Esophagus squamous epithelium (tissue), 5 donors: ENCODE measurements at places on chromosomes 3 and 15.

DNA sequence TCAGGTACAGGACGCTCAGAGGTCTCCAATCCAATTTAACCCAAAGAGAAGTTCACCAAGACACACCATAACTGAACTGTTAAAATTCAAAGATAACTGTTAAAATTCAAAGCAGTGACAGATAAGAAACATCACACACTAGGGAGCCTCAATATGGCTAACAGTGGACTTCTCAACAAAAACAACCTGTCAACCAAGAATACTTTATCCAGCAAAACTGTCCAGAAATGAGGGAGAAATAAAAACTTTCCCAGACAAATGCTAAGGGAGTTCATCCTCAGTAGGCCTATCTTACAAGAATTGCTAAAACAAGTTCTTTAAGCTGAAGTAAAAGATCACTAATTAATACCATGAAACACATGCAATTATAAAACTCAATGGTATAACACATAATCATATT is 36.3 kb upstream of the MYLK start:
- no peak for DNase-seq

GRCh38 chr3:128319107-128319506 is 147.6 kb downstream of the DNAJB8 start:
- no peak for DNase-seq

GRCh38 chr3:172903642-172904320 is 153.3 kb downstream of the ECT2 start:
- no peak for DNase-seq

GRCh38 chr3:167700046-167700445 is 34.6 kb downstream of the PDCD10 start:
- no peak for DNase-seq

DNA sequence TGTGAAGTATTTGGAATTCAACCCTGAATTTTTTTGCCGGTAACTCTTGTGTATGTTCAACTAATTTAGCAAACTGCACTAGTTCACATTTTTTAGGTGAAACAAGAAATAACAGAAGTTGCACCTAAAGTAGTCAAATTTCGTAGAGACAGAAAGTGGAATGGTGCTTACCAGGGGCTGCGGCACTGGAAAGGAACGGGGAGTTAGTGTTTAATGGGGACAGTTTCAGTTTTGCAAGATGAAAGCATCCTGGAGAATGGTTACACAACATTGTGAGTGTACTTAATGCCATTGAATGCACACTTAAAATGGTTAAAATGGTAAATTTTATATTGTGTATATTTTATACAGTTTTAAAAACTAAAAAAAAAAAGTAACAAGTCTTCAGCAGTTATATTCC is 27.4 kb downstream of the PPARG start:
- DNase-seq, result no peak

DNA sequence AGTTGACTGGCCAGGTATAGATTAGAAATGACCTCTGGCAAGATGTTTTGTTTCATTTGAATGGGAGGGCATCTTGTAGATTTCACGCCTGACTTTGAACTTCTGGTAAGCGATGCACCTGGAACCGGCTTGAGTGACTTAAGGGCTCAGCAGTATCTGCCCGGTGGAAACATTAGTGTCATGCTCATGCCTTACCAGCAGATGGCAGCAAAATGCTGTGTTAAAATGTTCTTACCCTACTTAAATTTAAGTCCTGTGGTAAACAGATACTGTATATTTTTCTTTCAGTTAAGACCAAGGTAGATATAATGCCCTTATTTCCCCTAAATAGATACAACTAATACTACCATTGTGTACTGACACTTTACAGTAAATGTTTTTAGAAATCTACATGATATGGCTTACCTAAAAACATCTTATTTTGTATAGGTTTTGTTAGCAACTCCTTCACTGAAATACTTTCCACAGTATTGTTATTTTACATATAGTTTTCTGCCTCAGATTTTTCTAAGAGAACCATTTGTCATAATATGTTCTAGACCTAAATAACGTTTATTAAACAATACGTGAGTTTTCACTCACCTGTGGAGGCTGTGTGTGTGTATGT is 25.5 kb downstream of the ASB7 start:
- no peak for DNase-seq

- DNase-seq, result no peak
These were observed 237.4 kb downstream of the TLE3 start for GRCh38 chr15:69860321-69860720.
